Osteocyte (in vitro differentiated cells): ENCODE measurements at places on chromosomes 6 and 20.

DNA sequence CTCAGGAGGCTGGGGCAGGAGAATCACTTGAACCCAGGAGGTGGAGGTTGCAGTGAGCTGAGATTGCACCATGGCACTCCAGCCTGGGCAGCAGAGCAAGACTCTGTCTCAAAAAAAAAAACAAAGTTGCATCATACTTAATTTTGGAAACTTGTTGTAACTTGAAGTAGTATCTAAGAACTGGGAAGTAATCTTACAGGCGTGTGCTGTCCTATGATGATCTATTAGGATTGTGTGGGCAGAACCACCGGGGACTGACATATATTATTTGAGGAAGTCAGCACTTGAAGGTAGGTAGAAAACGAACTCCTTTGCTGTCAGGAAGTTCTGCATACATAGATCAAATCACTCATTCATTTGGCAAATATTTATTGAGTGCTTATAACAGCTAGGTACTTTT is 188.5 kb downstream of the ZNF217 start:
- H3K36me3 ChIP-seq, result no peaks in the 10 kb centered on the region
- no peak overlapping the region for H3K4me3 ChIP-seq
- H3K27ac ChIP-seq, result no peak overlapping the region
- no peaks in the 10 kb centered on the region for H3K4me1 ChIP-seq
- no peak for DNase-seq

DNA sequence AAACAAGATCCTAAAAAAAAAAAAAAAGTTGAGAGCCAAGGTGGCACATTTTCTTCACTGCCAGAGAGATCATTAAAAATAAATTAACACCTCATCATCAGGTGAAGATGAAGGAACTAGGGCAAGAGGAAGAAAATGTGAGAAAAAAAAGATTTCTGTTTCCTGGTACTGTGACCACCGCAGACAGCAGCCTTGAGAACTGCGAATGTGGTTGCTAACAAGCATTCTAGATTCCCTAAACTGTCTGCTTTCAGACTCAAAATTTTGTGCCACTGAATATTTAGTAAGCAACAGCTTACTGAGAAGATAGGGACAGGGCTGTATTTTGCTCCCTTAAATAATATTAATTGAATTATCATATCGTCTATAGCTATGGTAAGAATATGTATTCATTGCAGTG is 24.1 kb upstream of the MBOAT1 start:
- no peaks in the 10 kb centered on the region for H3K27me3 ChIP-seq
- H3K36me3 ChIP-seq, result no peaks in the 10 kb centered on the region
- no peak overlapping the region for H3K27ac ChIP-seq
- DNase-seq, result no peak
- H3K4me1 ChIP-seq, result peaks cover 8% of the 10 kb centered on the region

DNA sequence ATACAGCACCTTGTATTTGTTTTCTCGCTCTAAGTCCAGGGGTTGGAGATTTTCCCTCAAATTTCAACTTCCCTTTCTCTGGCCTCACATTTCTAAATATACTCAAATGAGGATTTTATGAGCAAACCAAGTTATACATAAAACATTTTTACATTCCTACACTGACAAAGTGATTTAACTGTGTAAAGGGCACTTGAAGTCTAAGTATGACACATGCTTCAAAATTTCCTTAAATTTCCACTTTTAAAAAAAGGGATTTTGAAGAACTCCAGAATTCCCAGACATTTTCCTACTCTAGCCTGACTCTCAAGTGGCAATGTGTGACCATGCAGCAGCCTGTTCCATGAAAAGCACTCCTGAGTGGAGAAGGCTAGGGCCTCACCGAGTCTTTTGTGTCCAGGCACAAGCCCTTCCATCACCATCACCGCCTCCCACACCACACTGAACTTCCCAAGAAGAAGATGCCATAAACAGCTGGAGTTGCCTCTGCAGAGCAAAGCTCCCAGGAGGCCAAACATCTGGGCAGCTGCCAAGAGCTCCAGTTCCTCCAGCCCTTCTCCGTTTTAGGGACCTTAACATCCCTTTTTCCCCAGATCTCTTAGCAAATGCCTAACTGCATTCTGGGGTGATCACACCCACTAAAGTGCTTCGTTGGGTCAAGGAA is 68.9 kb downstream of the NCR2 start:
- H3K27ac ChIP-seq, result no peak overlapping the region
- no peaks in the 10 kb centered on the region for H3K36me3 ChIP-seq
- DNase-seq, result no peak
- H3K4me1 ChIP-seq, result no peaks in the 10 kb centered on the region
- no peak overlapping the region for H3K4me3 ChIP-seq

DNA sequence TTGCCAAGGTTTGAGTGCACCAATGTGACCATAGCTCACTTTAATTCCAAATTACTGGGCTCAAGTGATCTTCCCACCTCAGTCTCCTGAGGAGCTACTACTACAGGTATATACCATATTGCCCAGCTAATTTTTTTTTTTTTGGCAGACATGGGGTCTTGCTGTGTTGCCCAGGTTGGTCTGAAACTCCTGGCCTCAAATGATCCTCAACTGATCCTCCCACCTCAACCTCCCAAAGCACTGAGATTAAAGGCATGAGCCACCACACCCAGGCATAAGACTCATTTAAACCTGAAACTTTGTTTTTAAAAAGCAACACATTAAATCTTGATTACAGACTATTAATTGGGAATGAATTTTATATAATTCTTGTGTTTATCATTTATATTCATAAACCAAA is 67.7 kb downstream of the ARHGAP18 start:
- no peak overlapping the region for H3K27ac ChIP-seq
- peaks cover 70% of the 10 kb centered on the region for H3K4me1 ChIP-seq
- no peak overlapping the region for H3K4me3 ChIP-seq
- H3K27me3 ChIP-seq, result no peaks in the 10 kb centered on the region
- no peak for DNase-seq
- H3K36me3 ChIP-seq, result peaks cover 5% of the 10 kb centered on the region

DNA sequence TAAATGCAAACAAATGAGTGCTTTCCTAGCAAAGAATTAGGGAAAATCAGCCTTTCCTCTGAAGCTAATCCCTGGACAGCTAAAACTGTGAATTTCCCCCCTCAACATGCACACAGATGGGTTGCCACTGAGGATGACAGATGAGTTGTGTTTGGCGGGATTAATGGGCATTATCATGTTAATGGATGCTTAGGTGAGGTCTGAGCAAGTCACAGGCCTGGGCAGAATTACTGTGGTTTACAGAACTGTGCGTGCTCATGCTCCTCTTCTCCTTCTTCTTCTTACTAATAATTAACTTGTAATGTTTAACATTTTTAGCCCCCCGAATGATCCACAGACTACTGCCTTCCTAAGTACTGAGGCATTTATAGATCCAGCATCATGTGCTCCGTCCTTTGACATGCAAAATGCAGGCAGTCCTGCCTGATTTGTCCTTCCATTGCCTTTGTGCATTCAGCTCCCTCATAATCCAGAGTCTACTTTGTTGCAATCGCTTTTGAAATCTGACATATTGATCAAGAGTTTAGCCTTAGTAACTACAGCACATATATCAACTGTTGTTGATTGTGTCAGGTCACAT is 753.4 kb upstream of the MMS22L start:
- H3K4me3 ChIP-seq, result no peak overlapping the region
- no peaks in the 10 kb centered on the region for H3K27me3 ChIP-seq
- no peaks in the 10 kb centered on the region for H3K36me3 ChIP-seq
- H3K27ac ChIP-seq, result no peak overlapping the region

DNA sequence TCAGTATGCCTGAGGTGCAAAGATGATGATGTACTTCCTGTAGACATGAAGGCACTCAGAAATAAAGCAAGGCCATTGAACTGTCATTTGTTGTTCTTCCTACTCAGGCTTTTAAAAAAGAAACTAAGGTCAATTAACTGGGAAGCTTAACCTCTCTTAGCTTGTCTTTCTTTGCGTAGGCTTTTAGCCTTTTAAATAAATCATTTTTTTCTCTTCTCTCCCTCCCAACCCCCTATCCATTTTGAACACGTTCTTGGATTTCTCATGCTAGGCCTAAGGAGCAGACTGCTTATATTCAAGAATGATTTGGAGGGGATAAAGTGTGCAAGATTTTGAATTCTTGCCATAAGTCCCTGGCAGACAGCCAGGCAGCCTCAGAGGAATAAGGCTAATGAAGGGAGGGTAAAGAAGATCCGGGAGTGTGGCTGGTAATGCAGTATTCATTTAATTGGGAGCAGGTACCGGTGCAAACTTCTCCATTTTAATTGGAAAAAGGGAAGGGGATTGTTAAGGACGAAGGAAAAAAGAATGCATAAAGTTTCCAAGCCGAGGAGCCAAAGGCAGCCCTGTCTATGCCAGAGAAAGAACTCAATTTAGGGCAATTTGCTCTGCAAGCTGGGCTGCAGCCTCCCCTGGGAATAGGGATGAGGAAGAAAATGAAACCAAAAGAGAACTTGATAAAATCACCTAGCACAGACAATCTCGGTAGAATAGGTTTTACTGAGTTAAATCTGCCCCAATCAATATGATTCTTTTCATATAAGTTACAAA is 343.8 kb upstream of the MMS22L start:
- H3K27me3 ChIP-seq, result no peaks in the 10 kb centered on the region
- H3K27ac ChIP-seq, result no peak overlapping the region
- DNase-seq, result no peak
- peaks cover 12% of the 10 kb centered on the region for H3K4me1 ChIP-seq

- H3K27me3 ChIP-seq, result no peaks in the 10 kb centered on the region
- H3K4me1 ChIP-seq, result no peaks in the 10 kb centered on the region
- no peak overlapping the region for H3K27ac ChIP-seq
These were observed 30.9 kb upstream of the E2F3 start for GRCh38 chr6:20370801-20371200.
